CD8-positive, alpha-beta T cell (primary cell): ENCODE measurements at places on chromosomes 4 and X. TPM values are rescaled to one million over a fixed set of nuclear protein-coding genes. Genes with fewer than 3 reads are reported as not detected.

GRCh38 chr4:137032222-137032621 lies 500.1 kb downstream of the PCDH18 start:
- DNase-seq, result no peak

- DNase-seq, result no peak
Measured at GRCh38 chr4:16133406-16133805, 49.6 kb upstream of the PROM1 start.

The DRD5 gene
- total RNA-seq, result not detected

GRCh38 chrX:137545711-137546651 lies 19.9 kb upstream of the ZIC3 start:
- no peak for DNase-seq

GRCh38 chr4:124203613-124204238 lies 508.8 kb downstream of the ANKRD50 start:
- DNase-seq, result no peak

DNA sequence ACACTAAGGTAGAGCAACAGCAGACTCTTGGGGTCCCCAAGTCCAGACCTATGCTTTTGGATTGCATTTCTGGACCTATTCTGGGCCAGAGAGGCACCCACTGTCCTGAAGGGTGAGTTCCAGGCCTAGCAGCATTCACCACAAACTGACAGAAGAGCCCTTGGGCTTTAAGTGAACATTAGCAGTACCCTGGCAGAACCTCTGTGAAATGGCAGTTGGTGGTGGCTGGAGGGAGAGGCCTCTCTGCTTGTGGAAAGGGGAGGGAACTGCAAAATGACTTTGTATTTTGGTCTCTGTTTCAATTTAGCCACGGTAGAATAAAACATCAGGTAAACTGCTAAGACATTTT lies 1211.9 kb downstream of the PCDH18 start:
- DNase-seq, result no peak

The UGT8 gene
- 0.36 TPM for total RNA-seq

DNA sequence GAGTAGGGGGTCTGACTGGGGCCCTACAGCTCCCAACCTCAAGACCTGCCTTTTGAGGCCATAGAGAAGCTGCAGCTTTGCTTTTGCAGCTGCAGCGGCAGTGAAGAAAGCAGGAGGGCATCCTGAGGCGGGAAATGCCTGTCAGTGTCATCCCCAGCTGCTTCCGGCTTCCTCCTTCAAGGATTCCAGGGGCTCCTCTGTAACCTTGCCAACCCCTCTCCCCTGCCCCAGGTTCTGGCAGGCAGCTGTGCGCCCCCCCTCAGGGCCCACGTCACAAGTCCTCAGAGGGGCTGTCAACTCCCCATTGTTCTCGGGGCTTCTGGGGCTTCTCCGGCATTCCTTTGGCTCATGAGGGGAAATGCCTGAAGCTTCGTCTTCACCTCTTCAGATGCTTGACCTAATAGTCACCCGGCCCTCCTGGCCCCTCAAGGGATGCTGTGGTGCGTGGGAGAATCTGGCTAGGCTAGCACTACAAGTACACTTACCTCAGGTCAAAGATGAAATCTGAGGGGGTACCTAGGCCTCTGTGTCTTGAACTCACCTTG lies 31.9 kb downstream of the APLN start:
- DNase-seq, result no peak

The MAGEB1 gene
- not detected for total RNA-seq

DNA sequence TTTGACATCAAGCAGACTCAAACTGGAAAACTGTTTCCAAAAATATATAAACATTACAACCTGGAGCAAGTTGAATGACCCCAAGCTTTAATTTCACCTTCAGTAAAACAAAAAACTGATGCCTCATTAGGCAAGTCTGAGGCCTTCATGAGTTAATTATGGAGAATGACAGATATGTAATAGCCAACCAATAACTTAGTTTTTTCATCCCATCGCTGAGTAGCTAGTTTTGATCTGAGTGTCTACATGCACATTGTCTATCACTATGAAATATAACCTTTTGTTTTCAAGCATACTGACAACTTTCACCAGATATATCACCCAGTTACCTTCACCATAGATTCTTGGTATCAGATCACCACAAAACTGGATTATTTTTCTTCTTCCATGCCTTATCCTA lies 16.4 kb downstream of the PRKG2 start:
- DNase-seq, result no peak

DNA sequence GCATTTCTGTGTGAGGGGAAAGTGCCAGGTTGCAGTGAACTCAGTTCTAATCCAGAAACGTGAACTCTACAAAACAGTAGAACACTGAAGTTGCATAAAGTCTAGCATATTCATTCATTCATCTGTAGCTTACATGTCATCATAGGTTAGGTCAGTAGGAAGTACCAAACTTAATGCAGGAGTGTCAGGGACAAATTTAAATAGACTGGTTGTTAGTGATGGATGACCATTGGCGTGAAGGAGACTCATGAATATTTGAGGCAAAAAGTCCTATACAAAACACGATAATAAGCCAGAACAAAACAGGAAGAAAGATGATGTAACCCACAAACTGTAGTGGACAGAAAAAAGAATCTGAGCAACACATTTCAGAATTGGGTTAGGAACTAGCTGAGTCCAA lies 592.8 kb upstream of the PCDH10 start:
- DNase-seq, result no peak

The TRIM75 gene
- not detected for total RNA-seq

DNA sequence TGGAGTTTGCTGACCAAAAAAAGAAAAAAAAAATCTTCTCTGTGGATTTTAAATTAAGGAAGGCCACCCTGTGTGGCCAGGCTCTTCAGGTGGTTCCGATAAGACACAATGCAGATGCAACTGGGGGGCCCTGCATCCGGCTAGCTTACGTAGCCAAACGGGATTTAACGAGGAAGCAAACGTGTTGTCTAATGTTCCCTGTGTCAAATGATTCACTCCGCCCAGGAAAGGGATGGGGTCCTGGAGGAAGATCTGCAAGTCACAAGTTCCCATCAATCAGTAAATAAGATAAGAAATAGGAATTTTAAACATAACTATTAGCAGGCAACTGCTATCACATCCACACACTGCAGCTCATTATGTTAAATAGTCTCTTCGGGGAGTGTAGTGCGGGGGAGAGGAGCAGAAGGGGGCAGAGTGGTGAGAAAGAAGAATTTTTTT lies 216.4 kb upstream of the GYPA start:
- no peak for DNase-seq

GRCh38 chr4:84503495-84504437 lies 4.7 kb upstream of the NKX6-1 start:
- no peak for DNase-seq

- DNase-seq, result no peak
Measured at GRCh38 chr4:173797296-173797695, 267.3 kb upstream of the HAND2 start.

DNA sequence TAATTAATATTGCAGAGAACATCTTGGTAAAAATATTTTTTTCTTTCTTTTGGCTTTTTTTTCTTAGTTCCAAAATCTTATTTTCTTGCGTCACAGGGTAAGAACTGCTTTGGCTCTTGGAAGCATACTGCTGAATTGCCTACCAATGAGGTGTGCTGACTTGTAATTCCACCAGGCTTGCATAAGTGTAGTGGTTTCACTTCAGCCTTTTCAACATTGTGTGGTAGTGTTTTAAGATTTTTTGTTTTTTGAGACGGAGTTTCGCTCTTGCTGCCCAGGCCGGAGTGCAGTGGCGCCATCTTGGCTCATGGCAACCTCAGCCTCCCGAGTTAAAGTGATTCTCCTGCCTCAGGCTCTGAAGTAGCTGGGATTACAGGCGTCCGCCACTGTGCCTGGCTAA lies 42.4 kb downstream of the N4BP2 start:
- DNase-seq, result no peak

The FDCSP gene
- total RNA-seq, result not detected

DNA sequence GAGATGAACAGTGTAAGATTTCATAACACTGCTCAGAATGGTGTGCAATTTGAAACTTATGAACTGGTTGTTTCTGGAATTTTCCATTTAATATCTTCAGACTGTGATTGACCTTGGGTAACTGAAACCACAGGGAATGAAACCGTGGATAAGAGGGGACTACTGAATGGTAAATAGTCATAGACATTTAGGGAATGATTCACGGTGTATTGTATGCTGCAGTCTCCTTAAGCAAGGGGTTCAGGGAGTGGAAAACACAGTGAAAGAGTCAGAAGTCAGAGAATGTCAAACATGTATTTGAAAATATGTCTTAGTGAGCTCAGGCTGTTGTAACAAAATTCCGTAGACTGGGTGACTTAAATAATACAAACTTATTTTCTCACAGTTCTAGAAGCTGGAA lies 398.2 kb upstream of the DIPK2B start:
- DNase-seq, result no peak

The RAB41 gene
- total RNA-seq, result not detected

DNA sequence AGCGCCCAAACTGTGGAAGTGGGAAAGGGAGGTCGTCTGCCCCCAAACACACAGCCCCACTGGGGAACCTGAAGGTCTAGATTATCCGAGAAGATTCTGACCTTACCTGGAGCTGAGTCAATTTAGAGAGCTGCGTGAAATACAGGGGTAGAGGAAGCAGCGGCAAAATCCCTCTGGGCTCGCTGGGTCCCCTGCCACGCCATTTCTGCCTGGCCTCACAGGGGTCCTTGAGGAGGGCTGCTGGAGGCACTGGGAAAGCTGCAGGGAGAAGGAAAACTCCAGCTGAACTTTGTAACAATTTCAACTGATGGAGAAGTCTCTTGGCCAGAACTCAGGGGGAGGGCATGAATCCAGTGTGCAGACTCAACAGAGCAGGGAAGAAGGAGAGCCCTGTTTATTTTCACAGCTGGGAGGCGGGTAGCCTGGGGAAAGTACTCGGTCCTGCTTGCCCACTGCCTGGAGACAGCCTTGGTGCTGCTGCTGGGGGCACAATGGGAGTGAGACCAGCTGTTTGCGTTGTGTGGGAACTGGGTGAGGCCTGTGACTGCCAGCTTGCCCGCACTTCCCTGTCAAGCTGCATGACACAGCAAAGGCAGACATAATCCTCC lies 93.2 kb upstream of the MAPK10 start:
- DNase-seq, result no peak

The ARHGAP6 gene
- not detected for total RNA-seq

DNA sequence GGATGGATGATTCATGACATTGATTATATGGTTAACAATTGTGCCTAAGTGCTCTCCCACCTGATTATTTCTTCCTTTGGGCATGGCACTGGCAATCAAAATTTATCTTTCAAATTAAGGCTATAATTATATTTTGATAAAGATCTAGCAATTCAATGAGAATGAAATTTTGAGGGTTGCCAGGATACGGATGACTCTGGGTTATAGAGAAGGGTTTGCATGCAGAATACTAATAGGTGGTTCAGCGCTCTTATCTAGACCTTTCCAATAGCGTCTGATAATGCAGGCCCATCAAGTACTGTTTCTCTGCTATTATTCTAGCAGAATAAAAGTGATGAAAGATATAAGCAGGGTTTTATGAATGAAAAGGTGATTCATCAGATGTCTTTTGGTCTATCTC lies 74.9 kb upstream of the SCML1 start:
- DNase-seq, result no peak

DNA sequence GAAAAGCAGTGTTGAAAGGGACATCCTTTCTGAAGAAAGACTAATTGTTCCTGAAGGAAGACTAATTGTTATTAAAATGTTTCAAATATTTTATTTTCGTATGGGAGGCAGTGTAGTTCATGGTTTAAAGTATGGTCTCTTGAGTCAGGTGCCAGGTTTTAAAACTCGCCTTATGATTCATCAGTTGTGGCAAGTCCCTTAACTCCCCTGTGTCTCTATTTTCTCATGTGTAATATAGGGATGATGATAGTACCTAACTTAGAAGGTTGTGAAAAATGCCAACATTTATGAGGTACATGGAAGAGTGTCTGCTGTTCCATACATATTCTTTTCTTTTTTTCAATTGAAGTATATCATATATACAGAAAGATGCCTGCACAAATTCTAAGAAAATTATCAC lies 414.2 kb upstream of the DIPK2B start:
- DNase-seq, result no peak

The HS6ST2 gene
- not detected for total RNA-seq

- DNase-seq, result no peak
Measured at GRCh38 chr4:108044951-108045686, 55.4 kb downstream of the HADH start.

GRCh38 chrX:112051576-112051975 lies 31.0 kb downstream of the TRPC5 start:
- DNase-seq, result no peak

- DNase-seq, result no peak
Measured at GRCh38 chr4:101256222-101256621, 91.1 kb downstream of the PPP3CA start.

GRCh38 chrX:41877167-41877566 lies 46.2 kb downstream of the CASK start:
- DNase-seq, result no peak
